ENCODE measurements at places on chromosomes 3 and 15. TPM values are rescaled to one million over a fixed set of nuclear protein-coding genes. Genes with fewer than 3 reads are reported as not detected.

The TTC21A gene
- total RNA-seq, result 0.91 TPM

The COX5A gene
- total RNA-seq, result 188 TPM

The PRSS50 gene
- not detected for total RNA-seq

The USP50 gene
- not detected for total RNA-seq

The NAALADL2 gene
- 15.2 TPM for total RNA-seq

The TRPM1 gene
- 0.29 TPM for total RNA-seq

The GDPGP1 gene
- total RNA-seq, result 4.7 TPM

The ASB7 gene
- 11.8 TPM for total RNA-seq

The ATP10A gene
- 39.1 TPM for total RNA-seq

The BNC1 gene
- 17.5 TPM for total RNA-seq

The SPESP1 gene
- total RNA-seq, result 0.34 TPM

The TBC1D2B gene
- 37.5 TPM for total RNA-seq

DNA sequence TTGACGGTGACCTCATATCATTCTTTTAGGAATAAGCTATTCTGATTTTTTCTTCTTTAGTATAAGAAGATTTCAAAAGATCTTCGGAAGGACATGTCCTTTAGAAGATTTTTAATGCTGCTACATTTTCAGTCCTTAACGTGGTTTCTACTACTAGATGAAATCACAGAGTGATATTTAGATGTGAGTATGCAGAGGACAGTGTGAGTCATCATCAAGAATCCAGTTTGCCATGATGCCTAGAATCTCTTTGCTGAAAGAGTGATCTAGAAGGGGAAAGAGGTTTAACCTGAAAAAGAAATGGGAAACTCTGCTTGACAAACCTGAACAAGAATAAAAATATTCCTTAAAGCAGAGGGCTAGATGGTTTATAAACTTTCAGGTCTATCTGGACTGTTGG, 43.2 kb downstream of the SLC7A14 start:
- DNase-seq, result peak; percentile 11

DNA sequence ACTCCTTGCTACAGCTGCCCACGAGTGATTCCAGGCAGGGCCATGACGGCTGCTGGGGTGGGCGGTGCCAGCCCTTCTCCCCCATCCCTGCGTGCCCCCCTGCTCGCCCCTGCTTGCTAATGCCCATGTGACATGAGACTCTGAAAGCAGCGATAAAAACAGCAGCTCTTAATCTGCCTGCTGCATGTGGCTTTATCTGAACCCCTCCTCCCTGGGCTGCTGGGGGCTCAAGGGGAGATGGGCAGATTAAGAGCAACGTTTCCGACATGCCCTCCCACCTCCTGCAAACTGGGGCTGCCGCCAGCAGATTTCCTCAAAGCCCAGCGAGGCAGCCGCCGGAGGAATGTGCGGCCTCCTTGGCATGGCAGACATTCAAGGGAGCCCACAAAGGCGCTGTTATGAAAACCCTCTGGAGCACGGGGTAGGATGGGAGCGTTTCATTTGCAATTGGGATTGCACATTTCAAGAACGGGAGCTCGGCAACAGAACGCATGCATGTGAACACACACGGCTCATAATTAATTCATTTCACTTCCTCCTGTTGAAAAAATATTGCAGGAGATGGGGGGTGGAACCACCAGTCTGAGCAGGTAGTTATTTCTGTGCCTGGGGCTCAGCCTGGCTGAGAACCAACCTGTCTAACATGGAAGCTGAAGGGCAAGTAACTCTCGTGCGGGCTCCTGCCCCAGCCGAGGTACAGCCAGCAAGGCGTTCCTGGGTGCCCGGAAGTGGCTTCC, 504.2 kb upstream of the PROK2 start:
- DNase-seq, result peak; percentile 49

DNA sequence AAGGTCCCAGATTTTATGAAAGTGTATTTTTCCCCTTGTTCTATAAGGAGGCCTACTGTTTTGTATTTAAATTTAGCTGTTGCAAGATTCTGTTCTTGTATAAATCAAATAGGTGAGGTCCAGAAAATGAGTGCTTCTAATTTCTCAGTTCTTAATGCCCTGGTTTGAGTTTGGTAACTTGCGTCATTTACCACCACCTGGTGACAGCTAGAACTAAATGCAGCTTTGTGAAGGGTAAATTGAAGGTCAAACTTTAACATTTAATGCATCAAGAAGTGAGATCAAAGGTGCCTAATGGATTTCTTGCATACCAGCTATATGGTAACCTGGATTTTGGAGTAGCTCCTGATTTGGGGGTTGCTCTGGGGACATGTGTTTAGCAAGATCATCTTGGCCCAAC, 50.7 kb upstream of the POLR2M start:
- no peak for DNase-seq

- DNase-seq, result no peak
Measured at GRCh38 chr3:134929976-134930375, 134.9 kb downstream of the EPHB1 start.

DNA sequence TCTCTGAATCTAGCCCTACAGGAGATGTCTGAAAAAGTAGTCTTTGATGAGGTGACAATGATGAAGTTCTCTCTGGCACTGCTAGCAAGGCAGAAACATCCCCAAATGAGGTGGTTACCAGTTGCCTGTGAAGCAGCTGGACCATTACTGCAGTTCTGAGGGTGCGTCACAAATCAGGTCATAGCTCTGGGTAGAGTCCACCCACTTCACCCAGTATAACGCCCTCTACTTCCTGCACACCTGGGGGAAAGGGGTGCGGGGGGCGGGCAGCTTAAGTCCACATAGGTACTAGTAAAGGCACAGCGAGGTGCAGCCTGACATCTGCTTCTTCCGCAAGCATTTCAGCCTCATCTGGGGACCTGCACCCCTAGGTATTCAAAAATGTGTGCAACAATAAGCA, 13.4 kb upstream of the SATB1 start:
- no peak for DNase-seq

- DNase-seq, result no peak
Measured at GRCh38 chr3:81195478-81195877, 566.0 kb downstream of the GBE1 start.

GRCh38 chr3:127420829-127421228, 133.0 kb upstream of the PRR20G start:
- no peak for DNase-seq

DNA sequence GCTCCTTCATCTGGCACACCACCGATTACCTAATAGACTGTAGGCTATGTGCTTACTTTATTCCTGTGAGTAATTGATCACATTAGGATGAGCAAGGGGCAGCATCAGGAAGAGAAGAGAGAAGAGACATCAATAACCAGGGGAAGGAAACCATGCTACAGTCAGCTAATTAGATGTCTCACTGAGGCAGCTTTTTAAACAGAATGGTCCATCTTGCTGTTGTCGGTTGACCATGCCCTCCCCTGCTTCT, 278.4 kb downstream of the RPLP1 start:
- no peak for DNase-seq

- DNase-seq, result no peak
Measured at GRCh38 chr15:29621616-29622015, 200.7 kb downstream of the TJP1 start.

GRCh38 chr15:71219645-71220044, 104.4 kb downstream of the THSD4 start:
- DNase-seq, result peak; percentile 47

GRCh38 chr15:53446376-53446775, 313.1 kb downstream of the WDR72 start:
- DNase-seq, result no peak

DNA sequence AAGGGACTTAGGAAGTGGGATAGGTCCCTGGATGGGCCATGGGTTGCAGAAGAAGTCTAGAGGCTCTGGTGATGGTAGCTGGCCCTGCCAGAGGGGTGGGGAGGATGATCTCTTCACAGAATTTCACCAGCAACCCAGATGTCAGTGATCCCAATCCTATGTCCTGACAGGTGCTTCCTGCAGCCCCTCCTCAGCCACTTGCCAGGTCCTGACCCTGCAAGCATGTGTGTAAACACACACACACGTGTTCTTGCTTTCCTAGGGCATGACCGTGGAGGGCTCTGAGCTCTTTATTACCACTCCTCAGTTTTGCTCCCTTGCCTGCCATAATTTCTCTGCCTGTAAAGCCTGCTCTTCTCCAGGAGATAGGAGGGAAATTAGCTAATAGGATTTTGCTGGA, 12.5 kb downstream of the TEX264 start:
- DNase-seq, result no peak

DNA sequence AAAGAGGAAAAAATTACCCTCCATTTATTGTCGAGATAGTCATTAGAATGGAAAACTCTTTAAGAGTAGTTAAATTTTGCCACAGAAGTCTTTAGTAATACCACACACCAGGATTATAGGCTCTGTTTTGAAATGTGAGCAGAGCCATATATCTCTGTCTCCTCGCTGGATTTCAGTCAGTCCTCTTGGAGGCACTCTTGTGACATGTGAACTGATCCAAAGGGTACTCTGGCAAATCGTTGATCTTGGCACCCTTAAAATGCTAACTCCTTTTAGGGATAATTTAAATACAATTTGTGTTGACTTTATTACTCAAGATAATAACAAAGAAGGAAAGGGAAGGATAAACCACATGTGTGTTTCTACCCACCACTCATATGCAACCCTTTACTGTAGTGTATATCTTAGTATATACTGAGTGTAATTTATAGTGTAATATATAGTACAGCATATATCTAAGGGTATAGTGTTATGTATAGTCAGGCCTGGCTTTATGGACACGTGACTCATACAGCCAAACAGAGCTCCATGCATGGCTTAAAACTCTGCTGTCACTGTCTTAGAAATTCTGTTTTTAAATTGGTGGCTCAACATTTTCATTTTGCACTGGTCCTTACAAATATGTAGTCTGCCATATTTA, 12.3 kb upstream of the KPNA4 start:
- peak; percentile 15 for DNase-seq

- DNase-seq, result no peak
Measured at GRCh38 chr3:13323822-13324221, 96.3 kb downstream of the NUP210 start.

DNA sequence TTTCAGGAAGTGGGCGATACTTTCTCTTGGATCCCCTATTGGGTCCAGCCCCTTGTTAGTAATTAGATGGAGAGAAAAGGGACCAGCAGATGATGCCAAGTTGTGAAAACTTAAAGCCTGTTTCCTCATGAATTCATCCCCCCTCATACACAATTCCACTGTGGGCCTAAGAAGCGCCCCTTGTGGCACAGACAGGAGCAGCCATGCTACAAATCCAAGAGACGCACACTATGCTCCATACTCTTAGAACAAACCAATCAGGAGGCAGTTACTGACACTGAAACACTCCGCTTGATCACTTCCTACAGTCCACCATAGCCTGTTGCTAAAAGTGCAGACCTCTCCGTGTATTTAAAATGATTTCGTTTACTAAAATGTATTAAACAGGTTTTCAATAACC, 111.3 kb upstream of the ARRDC4 start:
- no peak for DNase-seq

- no peak for DNase-seq
Measured at GRCh38 chr15:73436613-73437012, 6.4 kb upstream of the REC114 start.

DNA sequence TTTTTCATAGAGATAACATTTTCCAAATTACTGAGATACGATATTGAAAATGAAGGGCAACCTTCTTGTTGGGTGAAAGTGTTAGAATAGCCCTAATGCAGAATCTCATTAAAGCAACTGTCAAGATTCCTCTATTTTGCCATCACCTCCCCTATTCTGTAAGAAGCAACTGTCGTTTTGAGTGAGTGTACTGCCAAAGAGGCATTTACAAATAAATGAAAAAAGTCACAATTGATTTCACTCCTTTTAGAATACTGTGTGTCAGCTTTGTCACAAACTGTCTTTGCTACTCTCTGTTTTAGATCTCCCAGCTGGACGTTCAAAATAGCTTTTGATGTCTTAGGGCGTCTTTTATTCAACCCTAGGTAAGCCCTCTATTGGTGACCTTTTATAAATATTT, 322.8 kb upstream of the NAALADL2 start:
- DNase-seq, result no peak
